ENCODE measurements at places on chromosomes 3 and 15.

DNA sequence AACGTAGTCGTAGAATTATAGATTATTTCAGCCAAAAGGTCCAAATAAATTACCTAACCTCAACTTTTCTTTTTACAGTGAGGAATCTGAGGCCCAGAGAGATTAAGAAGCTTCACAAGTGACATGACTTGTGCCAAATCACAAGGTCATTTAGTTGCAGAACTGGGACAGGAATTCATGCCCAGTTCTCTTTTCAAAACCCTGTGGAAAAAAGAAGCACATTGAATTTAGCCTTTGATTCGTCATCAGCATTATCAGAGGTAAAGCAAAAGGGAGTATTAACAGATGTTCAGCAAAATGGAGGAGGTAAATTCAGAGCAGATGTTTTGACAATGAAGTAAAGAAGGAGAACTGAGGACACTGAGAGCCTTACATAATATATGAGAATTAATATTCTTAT lies 4.5 kb downstream of the SERPINI2 start:
- no peak for DNase-seq

- DNase-seq: no peak
These were observed 116.7 kb upstream of the MRPS22 start for GRCh38 chr3:139227165-139227564.

DNA sequence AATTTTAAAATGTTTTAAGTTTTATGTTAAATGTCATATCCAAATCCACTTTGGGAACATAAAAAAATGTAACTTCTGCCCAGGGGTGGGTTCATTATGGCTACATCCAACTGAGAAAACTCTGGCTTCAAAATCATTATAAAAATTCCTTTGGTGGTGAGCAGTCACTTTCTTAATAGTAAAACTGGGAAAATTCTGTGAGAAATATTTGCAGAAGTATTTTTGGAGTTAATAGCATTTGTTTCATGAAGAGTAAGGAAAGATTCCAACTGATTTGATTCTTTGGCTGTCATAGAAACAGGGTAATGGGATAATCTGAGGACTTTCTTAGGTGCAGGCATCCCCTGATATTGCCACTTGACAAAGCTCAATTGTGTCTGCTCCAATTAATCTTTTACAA lies 38.8 kb downstream of the CPA3 start:
- DNase-seq: no peak

- no peak for DNase-seq
These were observed 17.1 kb upstream of the MRPS22 start for GRCh38 chr3:139326707-139327106.

- DNase-seq: no peak
These were observed 683 bp upstream of the CACNA2D3 start for GRCh38 chr3:54121414-54122323.

DNA sequence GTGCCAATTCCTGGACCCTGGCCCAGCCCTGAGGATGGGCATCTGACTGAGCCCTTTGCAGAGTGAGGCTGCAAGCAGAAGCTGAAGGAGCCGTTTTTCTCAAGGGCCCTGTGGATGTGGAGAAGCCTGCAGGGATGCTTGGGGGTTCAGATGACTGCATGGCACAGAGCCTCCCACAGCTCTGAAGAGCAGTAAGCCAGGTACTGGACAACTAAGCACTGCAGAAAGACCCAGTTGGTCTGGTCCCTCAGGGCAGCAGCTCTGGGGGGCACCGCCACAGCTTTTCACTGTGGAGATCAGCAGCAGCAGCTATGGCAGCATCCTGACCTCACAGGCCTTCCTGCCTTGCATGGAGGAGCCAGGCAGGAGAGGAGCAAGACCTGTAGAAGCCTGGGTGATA lies 67.6 kb downstream of the CRYGS start:
- DNase-seq: no peak

- no peak for DNase-seq
These were observed 253.3 kb upstream of the LYSMD4 start for GRCh38 chr15:99986297-99987118.

DNA sequence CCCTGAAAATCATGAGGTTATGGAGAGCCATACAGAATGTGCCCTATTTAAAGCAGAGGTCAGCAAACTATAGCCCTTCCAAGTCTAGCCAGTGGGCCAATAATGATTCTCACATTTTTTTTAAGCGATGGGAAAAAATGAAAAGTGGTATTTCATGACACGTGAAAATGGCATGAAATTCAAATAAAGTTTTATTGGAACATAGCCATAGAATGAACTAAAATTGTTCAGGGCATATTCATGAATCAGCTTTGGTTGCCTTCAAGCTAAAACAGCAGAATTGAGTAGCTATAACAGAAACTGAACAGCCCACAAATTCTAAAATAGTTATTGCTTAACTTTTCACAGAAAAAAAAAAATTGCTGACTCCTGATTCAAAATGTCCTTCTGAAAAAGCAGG lies 104.5 kb downstream of the TFG start:
- no peak for DNase-seq

DNA sequence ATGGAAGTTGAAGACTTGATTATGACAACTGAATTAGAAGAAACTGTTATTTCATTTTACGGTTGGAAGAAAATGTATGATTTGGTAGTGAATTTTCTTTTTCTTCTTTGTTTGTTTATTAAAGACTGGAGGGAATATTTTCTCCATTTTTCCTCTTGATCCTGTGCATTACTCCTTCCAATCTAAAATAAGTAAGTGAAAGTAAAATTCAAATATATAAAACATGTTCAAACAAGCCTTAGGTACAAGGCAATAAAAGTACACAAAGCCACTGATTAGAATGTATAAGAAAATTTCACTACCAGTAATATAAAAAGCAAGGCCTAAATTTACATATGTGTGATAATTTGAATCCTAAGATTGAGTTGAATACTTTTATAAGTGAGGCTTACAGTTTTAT lies 181.2 kb upstream of the MME start:
- no peak for DNase-seq

- peak; percentile 65 for DNase-seq
These were observed 676 bp downstream of the TCF12 start for GRCh38 chr15:56919031-56919608.

DNA sequence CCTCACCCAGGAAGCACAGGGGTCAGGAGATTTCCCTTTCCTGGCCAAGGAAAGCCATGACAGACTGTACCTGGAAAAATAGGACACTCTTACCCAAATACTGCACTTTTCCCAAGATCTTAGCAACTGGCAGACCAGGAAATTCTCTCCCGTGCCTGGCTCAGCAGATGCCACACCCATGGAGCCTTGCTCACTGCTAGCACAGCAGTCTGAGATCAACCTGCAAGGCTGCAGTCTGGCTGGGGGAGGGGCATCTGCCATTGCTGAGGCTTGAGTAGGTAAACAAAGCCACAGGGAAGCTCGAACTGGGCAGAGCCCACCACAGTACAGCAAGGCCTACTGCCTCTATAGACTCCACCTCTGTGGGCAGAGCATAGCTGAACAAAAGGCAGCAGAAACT lies 567.3 kb upstream of the LMCD1 start:
- no peak for DNase-seq

DNA sequence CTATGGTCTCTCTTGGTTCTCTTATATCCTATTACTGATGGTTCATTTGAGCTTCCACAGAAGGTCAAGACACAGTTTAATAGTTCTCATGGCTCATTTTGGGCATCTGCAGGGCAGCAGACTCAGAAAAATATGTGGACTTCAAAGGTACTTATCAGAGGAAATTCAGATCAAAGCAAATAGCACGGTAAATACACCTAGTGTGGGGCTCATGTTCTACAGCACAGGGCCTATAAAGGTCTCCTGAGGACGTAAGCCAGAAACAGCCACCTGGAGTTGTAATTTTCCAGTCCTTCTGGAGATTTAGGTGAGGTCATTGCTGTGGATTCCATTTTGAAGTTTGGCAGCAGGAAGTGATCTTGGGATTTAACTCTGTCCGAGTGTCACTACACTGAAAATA lies 134.5 kb upstream of the SGO1 start:
- DNase-seq: no peak

GRCh38 chr15:68205954-68206539 lies 915 bp upstream of the CALML4 start:
- peak; percentile 56 for DNase-seq

DNA sequence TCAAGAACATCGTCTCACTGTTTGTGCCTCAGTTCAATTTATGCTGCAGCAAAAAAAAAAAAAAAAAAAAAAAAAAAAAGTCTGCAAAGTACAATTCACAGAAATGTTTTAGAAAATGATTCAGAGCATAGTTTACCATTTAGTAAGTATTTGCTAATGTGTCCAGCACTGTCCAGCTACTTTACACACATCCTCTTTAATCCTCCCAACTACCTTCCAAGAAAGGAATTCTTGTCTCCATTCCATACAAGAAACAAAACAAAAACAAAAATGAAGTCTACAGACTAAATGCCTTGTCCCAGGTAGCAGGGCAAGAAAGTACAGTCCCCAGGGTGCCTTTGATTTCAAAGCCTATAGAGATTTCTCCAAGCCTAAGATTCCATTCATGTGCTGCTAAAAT lies 38.9 kb upstream of the SNTN start:
- DNase-seq: no peak

DNA sequence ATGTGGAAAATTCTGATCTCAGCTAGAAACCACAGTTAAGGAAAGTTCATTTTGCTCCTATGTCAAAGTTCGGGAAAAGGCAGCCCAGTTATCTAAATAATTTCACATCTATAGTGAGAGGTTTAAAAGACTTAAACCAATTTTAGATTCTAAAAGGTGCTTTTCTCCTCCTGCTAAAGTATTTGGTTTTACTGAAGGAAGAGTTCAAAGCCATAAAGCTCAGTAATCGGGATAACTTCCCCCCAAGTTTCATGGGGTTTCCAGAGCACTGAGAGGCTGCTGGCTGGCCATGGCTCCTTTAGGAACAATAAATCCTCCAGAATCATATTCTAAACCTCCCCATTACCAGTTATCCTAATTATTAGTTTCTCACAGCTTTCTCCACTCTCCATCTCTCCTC lies 38.2 kb downstream of the ZIC4 start:
- no peak for DNase-seq

DNA sequence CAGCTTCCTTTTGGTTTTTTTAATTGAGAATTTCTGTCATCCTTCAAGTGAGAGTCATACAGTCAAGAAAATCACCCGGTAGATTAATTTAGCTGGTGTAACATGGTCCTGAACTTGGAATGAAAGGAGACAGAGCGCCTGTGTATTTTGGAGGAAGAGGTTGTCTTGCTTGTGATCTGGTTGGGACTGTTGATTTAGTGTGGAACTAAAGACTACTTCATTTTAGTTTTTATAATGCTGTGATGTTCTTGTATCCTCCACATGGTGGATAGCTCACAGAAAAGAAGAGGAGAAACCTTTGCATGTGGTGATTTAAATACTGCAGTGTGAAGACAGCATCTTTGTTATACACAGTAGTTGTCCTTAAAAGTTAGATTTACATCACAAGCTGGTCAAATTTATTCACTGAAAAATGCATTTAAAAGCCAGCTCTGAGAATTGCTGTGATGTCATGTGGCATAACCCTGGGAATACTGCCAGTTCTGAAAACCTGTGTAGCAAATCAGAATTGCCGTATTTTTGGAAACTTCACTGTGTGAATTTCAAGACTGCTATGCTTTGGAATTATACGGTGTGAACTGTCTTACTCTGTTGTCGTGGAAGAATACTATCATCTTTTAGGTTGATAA lies 268.5 kb downstream of the PTPRG start:
- DNase-seq: no peak

GRCh38 chr3:59817511-59817910 lies 767.7 kb upstream of the CFAP20DC start:
- DNase-seq: no peak

GRCh38 chr3:181328346-181328745 lies 338.8 kb upstream of the DNAJC19 start:
- DNase-seq: no peak

GRCh38 chr3:186823386-186823785 lies 17.1 kb upstream of the RFC4 start:
- no peak for DNase-seq
